GM12864 (cell line): ENCODE measurements at places on chromosomes 3 and 15.

DNA sequence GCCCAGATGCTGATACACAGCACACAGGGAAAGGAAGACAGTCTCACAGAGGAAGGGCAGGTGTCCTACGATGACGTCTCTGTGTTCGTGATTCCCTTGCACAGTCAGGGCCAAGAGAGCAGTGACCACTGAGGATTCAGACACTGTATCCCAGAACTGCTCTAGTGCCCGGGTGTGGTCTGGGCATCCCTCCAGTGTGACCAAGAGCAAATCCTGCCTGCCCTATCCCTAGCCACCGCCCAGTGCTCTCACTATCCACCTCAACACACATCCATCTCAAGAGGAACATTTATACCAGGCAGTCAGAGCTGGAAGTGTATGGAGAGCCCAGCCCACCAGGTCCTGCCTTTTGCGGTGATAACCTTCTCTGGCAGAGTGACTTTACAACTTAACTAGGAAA is 4.1 kb downstream of the PPM1M start:
- no peak for DNase-seq

DNA sequence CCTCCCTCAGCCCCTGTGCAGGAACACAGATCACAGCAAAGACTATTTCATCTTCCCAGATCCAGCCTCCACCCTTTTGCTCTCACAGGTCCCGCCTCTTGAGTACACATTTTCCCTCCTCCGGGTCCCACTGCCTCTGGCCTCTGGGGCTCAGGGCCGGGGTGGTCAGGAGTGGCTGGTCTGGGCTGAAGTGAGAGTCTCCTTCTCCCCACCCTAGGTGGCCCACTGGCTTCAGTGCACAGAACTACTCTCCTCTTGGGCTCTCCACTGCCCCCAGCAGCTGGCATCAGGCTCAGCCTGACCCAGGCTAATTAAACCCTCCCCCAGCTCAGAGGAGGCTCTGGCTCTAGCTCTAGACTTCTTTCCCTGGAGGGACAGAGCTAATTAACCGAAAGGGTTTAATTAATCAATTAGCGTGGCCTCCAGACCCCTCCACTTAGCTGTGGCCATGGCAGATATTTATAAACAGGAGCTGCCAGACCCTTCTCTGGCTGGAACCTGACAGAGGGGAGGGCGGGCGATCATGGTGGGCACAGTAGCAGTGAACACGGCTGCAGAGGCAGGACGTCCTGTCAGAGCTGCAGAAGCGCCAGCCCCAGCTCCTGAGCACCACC is 15.1 kb downstream of the DUSP7 start:
- no peak for DNase-seq

DNA sequence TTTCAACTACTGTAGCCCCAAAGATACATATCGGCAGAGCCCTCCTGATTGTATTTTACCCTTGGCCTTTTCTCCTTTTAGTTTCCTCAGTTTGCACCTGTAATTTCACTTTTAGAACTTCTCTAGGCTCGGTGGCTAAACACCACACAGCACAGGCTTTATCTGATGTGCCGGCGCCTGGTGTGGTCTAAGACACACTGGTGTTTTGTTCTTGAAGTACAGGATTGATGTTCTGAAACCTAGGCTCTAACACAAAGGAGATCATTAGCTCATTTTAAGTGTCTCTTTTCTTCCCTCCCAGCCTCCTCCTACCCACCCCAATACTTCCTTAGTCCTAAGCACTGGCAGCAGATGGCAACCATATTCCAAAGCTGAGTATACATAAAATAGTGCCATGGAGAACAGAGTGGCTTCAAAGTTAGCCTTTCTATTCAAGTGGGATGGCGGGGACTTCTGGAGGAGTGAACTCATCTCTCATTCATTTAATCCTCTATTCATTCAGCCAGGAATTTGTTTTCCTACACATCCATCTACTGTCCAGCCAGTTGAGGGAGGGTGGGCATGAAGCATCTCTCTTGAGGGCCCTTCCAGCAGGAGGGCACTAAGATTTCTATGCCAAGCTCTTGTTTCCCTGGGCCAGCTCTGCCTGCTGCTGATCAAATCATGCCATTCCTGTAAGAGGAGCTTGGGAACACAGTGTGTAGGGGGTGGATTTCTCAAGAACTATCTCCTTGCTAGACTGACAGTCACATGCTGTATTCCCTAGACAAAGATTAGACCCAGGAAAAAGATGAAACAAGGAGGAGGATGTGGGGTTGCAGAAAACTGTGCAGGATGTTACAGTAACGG is 71.2 kb downstream of the TIGIT start:
- DNase-seq: no peak

DNA sequence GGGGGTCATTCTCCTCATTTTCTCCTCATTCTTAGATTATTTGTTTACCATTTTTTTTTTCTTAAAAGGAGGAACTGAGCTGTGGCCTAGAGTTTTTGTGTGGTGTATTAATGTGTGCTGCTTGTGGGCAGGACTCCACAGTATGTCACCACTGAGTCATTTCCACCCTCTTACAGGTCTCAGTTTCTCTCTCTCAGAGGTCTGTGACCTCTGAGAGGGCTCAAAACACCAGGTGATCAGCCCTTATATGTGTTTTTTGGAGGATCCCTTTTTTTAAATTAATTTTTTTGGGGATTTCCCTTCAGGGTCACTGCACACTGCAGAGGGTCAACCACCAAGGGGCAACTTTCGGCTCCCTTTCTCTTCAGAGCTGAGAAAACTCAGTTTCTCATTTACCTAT is 166.4 kb downstream of the SUCNR1 start:
- DNase-seq: peak; percentile 59

- no peak for DNase-seq
Measured at GRCh38 chr3:54240309-54240708, 118.0 kb downstream of the CACNA2D3 start.

DNA sequence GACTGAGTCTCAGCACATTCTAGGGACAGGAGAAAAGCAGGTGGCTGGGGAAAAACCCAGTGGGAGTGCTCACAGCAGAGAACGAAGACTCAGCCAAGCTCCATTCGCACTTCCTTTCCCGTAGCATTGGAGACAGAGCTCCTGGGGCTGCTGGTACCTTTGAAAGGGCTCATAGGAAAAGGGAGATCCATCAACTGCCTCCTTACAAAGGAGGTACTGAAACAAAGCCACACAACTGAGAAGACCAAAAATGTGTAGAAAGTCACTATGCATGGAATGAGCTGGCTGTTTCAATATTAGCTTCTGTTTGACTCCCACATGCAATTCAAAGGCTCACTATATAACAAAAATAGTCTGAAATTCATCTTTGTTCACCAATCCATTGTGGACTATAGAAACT is 16.9 kb downstream of the STIMATE start:
- no peak for DNase-seq

GRCh38 chr3:196572389-196572788 is 3.9 kb downstream of the FBXO45 start:
- DNase-seq: no peak
